ENCODE measurements at places on chromosomes 7 and 10. TPM values are rescaled to one million over a fixed set of nuclear protein-coding genes. Genes with fewer than 3 reads are reported as not detected.

DNA sequence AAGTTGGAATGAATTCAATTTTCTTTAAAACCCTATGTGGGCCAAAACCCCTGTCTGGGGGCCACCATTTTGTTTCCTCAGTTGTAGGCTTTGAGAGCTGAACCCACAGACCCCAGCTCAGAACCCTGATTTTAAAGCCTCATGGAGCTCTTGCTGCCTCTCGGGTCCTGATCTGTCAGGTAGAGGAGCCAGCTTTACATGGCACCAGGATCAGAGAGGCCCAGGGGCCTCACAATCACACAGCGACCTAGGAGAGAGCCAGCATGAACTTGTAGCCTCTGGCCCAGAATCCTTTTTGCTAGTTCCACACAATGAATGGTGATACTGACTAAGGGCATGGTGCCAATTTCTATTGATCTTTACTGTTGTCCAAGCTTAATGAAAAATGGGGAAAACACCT lies 84.3 kb upstream of the SORCS3 start:
- DNase-seq: no peak

GRCh38 chr7:149818536-149818840 lies 19.7 kb upstream of the ZNF862 start:
- DNase-seq: no peak

DNA sequence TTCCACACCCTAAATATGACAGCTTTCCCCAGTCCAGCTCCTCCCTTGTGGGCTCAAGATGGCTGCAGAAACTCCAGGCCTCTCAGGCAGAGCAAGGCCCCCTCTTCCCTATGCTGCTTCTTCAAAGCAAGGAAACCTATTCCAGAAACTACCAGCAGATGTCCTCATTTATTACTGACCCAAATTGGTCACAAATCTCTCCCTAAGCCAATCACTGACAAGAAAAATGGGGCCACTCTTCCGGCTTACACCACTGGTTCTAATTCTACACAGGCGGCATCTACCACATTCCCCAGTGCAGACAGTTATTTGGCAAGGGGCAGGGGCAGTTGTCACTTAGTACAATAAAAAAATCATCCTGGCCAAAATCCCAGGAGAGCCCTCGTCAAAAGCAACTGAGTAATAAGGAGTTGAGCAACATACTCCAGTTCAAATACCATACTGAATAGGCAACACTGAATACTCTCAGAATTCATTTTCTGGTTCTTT lies 150.4 kb downstream of the SFMBT2 start:
- no peak for DNase-seq

EXOC6 gene
- 13.5 TPM for total RNA-seq

PNLIPRP2 gene
- total RNA-seq: not detected

FFAR4 gene
- total RNA-seq: not detected

NODAL gene
- not detected for total RNA-seq
